ENCODE measurements at places on chromosomes 3 and 15. TPM values are rescaled to one million over a fixed set of nuclear protein-coding genes. Genes with fewer than 3 reads are reported as not detected.

DNA sequence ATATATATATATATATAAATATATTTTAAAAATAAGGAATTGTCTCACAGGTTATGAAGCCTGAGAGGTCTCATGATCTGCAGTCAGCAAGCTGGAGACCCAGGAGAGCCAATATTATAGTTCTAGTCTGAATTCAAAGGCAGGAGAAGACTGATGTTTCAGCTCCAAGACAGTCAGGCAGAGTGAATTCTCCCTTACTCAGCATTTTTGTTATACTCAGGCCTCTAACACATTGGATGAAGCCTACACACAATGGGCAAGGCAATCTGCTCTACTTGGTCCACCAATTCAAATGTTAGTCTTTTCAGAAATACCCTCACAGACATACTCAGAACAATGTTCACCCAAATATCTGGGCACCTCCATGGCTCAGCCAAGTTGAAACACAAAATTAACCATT is 157.2 kb downstream of the GOLIM4 start:
- DNase-seq: no peak

DNA sequence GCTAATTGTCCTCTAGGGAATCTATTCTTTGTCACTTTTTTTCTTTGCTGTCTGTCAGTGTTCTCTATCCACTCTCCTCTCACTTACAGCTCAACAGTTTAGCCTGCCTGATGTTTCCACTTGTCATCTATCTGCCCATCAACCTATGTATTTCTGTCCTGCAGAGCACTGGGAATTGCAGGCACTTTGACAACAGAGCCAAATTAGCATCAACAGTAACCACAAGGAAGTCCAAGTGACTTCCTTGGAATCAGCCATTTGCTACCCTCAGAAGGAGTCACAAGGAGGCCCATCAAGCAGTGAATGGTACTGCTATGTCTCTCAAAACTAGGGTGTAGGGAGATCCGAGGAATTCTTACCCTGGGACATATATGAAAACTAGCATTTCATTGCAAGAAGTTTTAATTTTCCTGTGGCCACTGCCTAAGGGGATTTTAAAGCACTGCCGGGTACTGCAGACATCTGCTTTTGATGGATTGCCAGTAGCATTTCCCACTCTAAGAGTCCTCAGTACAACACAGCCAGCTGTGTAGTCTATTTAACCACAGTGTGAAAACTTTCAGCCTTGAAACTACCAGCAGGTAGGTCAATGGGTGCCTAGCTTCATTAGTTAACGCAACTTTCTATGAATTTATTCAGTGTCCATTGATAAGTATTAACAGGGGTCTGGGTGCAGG is 898.8 kb downstream of the NTRK3 start:
- DNase-seq: no peak

- no peak for DNase-seq
Measured at GRCh38 chr3:152968388-152969024, 133.6 kb downstream of the P2RY1 start.

DNA sequence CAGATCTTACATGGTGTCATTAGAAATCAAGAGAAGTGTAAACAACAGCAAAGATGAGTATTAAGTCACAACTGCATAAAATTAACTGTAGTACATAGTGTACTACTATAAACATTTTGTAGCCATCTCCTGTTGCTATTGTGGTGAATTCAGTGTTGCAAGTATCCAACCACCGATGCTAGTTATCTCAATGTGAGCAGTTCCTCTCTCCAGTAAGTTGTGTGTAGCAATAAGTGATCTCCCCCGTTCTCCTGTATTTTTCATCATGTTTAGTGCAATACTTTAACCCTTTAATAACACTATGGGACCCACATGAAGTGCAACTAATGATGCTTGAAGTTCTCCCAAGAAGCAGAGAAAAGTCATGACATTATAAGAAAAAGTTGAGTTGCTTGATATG is 264.7 kb upstream of the KCNH8 start:
- DNase-seq: no peak

The GRIP2 gene
- total RNA-seq: 0.63 TPM

The LIPC gene
- not detected for total RNA-seq

The CCRL2 gene
- not detected for total RNA-seq

GRCh38 chr3:46463868-46464241 is 850 bp downstream of the LTF start:
- DNase-seq: no peak

DNA sequence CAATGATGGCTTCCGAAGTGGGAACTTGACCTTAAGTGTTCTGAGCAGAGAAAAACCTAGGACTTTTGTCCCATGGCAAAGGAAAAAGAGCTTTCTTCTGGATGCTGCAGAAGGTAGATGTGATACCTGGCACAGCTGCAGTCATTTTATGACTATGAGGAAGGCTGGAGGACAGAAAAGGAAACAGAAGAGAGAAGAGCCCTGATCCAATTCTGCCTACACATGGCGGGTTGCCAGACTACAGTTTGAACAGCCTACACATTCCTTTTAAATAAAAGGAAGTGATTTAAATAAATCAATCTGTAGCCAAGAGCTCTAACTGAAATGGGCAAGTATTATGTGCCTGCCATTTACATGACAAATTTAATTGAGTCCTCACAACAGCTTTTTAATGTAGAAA is 43.6 kb upstream of the CHRNB4 start:
- DNase-seq: no peak

- DNase-seq: no peak
Measured at GRCh38 chr3:15042936-15043335, 22.2 kb downstream of the MRPS25 start.

The THBS1 gene
- 2,311 TPM for total RNA-seq

DNA sequence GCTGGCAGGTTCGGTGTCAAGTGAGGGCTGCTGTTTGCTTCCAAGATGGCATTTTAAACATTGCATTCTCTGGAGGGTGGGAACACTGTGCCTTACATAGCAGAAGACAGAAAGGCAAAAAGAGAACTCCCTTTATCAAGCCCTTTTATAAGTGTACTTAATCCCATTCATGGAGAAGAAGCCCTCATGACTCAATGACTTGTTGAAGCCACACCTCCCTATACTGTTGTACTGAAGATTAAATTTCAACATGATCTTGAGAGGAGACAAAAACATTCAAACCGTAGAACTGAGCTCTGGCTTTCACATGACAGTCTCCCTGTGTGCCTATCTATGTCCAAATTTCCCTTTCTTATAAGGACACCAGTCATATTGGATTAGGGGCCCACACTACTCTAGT is 443.4 kb upstream of the CDIN1 start:
- no peak for DNase-seq

DNA sequence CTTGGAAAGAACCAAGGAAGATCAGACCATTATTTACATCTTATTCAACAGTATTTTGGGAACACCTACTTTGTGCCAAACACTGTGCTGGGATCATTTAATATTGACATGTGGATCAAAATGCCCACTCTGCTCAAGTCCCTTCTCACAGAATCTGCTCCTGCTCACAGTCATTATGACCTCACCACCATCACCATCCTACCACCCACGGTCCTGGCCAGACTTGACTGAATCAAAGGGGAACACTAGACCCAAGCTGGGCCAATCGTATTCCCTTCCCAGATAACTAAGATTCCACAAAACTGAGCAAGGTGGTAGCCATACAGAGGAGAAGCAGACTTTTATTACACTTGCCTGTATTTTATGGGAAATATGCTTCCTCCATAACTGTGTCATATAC is 3.4 kb upstream of the CEP152 start:
- DNase-seq: no peak

DNA sequence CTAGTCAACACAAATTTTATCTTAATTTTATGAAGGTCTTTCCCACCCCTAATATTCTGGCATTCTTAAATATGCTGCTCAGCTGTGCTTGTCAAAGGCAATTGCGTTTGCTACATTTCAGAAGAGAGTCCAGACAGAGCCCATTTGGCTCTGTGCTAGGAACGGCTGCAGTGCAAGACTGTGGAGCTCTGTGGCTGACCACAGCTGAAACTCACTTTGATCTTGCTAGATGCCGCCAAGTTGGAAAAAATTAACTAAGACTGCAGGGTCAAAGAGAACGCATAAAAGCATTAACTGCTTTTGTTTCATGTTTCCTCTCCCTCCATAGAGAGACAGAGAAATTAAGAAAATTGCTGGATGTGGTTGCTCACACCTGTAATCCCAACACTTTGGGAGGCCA is 7.6 kb upstream of the PPP1R2 start:
- DNase-seq: no peak

The IL17RB gene
- 0.22 TPM for total RNA-seq

The TPRG1 gene
- 3.0 TPM for total RNA-seq

The SUCNR1 gene
- not detected for total RNA-seq

DNA sequence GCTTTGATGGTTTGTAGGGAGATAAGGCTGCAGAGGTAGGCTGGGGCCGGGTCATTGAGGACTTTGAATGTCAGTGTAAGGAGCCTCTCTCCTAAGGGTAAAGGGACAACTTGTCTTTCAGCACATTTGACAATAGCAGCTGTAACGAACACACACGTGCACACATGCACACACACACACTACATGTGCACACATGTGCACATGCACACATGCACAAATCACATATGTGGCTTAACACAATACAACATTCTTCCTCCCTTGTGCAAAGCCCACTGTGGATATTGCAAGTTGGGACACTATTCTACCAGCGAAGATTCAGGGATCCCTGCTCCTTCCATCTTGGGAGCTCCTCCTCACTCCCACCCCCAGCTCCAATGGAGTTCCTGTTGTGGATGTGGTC is 1.1 kb upstream of the CFAP100 start:
- DNase-seq: no peak

The FBXW12 gene
- total RNA-seq: not detected

- DNase-seq: no peak
Measured at GRCh38 chr3:193843474-193844301, 250.7 kb downstream of the OPA1 start.

The GPR176 gene
- total RNA-seq: 31.2 TPM

The CKMT1A gene
- not detected for total RNA-seq

The KLHL18 gene
- total RNA-seq: 31.9 TPM

GRCh38 chr15:74920456-74920855 is 13.8 kb upstream of the FAM219B start:
- DNase-seq: no peak

DNA sequence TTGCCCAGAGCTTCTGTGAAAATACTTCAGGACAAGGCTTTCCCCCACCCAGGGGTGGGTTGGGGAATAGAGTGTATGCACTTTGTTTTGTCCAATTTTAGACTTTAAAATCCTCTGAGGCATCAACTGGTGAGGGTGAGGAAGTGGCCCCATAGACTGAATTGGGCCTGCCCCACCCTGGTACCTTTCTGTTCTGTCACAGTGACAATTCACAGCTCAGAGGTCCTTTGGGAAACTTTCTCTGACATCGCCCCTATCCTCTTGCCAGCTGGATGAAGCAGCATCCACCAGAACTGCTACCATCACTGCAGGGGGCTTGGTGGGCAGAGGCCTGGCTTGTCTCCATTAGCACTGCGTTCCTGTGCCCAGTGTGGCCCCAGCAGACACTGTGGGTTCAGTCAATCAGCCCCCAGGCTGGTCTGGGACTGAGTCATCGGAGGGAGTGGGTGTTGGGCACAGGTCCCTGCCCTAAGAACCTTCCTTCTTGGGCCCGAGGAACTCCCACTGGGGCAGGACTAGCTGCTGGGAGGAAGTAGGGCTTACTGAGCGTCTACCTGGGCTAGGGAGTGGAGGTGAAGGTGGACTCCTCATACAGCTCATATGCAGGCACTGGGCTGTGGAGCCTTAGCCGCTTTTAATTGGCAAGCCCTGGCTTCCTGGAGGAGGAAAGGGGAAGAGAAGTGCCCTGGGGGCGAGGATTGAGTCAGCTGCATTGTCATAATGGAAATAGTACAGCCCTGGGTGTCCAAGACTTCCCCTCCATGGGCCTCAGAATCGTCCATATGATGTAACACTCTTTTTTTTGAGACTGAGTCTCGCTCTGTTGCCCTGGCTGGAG is 1.5 kb upstream of the PPM1M start:
- DNase-seq: peak; percentile 65

The MKRN3 gene
- total RNA-seq: not detected

- DNase-seq: no peak
Measured at GRCh38 chr15:96361309-96362010, 31.0 kb downstream of the NR2F2 start.

The SLC38A3 gene
- total RNA-seq: 1.2 TPM

The A4GNT gene
- total RNA-seq: not detected

GRCh38 chr3:137110392-137110996 is 152.7 kb downstream of the IL20RB start:
- DNase-seq: no peak

DNA sequence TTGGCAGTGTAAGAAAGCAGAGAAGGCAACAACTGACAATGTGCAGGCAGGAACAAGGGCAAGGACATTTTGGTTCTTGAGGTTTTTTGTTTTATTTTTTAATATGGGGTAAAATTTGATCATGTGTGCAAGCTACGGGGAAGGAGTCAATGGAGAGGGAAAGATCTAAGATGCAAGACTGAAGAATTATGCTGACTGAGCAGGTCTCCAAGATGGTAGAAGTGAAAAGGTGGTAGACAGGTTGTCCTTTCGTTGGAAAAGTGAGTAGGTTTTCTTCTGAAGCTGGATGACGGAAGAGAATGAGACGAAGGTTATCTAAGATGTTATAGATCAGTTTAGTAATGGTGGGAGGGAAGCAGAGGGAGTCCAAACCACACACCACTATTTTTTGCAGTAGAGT is 4.2 kb downstream of the CD47 start:
- DNase-seq: no peak

GRCh38 chr3:66427951-66428474 is 72.8 kb downstream of the LRIG1 start:
- DNase-seq: no peak

The PRR23B gene
- not detected for total RNA-seq

DNA sequence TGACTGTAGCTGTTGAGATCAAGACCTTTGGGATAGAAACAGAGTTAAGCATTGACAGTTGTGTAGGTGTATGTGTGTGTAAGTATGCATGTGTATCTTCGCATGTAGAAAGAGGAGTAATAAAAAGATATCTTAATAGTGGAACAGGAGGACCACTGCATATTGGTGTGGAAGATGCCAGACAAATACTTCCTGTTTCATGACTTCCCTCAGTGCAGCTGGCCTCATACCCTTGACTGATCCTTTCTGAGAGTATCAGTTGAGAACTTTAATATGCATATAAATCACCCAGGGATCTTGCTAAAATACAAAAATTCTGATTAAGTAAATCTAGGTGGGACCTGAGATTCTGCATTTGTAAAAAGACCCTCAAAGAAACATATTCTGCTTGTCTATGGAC is 8.5 kb upstream of the ZBED2 start:
- no peak for DNase-seq

- DNase-seq: no peak
Measured at GRCh38 chr15:84973492-84974460, 7.9 kb upstream of the PDE8A start.

GRCh38 chr3:129078510-129078909 is 17.9 kb downstream of the GP9 start:
- DNase-seq: no peak

- no peak for DNase-seq
Measured at GRCh38 chr15:41886741-41887140, 7.1 kb downstream of the SPTBN5 start.

- DNase-seq: peak; percentile 86
Measured at GRCh38 chr3:35639254-35640186, at the start of gene ARPP21. ARPP21 (plus strand) TSS chr3:35639525; CDS start chr3:35681752, 42,227 bp downstream.

DNA sequence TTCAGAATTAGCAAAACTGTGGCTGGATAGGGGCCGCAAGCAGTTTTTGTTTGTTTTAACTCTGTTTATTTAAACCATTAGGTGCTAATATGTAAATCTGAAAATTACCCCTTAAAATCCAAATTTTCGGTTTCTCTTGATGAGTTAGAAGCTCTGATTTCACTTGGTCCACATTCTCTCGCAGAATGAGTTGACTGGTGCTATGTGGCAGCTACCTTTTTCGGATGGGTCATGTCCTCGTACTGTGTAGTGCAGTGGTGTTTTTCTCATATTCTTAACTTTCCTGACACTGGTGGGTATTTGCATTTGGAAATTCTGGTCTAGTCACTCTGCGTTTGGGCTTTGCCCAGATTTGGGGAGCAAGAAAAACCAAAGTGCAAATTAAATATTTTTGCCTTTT is 87.1 kb downstream of the DIPK2A start:
- DNase-seq: no peak

Data from chondrocyte (in vitro differentiated cells).